ENCODE measurements at places on chromosomes 5 and 9.

DNA sequence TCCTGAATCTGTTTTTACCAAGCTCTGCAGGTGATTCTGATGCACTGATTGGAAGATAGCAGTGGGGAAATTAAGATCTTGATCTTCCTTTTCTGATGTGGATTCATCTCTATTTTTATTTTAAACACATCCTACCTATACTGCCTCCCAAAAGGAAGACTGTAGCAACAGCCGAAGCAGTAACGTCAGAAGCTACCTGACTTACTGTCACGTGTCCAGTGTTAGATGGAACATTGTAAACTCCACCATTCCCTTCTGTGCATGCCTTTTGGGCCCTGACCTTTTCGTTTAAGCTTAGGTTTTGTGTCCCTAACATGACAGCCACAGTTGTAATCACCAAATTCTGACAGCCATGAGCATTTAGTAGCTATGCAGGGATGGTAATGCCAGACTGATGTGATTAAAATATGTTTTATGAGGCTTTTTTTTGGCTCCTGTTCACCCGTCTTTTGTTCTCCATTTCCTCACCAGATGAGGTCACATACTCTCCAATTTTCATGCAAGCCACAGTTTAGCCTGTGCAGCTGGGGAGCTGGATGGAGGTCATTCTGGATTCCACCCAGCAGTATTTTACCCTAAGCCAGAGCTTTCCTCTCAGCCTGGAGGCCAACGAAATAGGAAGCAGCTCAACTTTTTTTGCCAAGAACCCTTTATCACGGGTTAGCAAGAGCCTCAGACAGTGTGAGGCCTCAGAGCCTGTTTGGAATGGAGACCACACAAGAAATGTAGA is 15.6 kb upstream of the FOXD1 start:
- no peak for DNase-seq

- DNase-seq, result no peak
These were observed 223.5 kb downstream of the GRIA1 start for GRCh38 chr5:153713943-153714342.

DNA sequence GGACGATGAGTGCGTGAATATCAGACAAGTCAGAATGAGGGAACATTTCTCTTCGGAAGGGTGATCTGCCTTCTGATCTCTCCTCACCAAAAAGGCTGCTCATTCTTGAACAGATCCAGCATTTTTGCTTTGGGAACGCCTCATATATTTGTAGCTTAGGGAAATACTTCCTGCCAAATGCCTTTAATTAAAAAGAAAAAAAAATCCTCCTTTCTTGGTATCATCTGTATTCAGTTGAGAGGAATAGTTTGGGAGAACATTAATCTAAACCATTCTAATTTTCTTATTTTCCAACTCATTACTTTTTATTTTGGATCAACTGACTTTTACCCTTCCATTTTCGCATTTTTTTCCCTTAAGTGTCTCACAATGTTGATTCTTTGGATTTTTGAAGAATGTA is 163.4 kb downstream of the SNX18 start:
- no peak for DNase-seq

DNA sequence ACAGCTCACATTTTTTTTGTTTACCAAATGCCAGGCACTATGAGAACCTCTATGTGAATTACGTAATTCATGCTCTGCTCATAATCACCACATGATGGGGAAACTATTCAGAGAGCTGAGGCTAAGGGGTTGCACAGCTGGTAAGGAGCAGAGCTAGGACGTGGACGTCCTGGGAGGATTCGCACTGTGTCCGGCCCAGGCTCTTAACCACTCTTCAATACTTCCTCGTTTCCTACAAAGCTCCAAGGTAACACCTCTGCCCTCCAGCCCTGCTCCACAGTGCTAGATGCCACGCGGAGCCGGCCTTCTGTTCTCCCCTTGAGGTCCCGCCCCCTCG is 8.7 kb downstream of the PHF19 start:
- no peak for DNase-seq

- peak; percentile 96 for DNase-seq
These were observed 5.5 kb upstream of the DBN1 start for GRCh38 chr5:177478711-177479646.

- DNase-seq, result no peak
These were observed 8.7 kb downstream of the RANBP6 start for GRCh38 chr9:6006749-6007057.

DNA sequence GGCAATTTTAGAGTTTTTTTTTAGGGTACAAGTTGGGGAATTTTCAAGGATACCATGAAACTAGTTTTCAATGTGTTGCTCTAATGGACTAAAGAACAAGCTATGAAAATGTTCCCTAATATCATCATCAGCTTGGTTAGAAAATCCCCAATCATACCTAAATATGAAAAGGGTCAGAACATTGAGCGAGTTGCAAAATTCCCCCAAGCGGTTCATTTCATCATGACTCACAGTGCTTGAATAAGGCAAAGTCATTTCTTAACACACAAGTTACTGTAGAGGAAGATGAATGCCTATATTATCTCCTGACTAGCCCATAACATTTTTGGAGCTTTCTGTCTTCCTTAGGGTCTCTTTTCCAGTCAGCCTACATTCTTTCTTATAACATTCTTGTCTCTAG is 62.7 kb downstream of the ST8SIA4 start:
- DNase-seq, result peak; percentile 64

GRCh38 chr5:148179234-148179824 is 11.0 kb downstream of the SPINK14 start:
- DNase-seq, result peak; percentile 86

GRCh38 chr5:2751592-2752021 is at the start of gene IRX2:
TSS of gene IRX2 (minus strand) at chr5:2751677. CDS start at chr5:2751413, 264 bp downstream.
- DNase-seq, result peak; percentile 69

DNA sequence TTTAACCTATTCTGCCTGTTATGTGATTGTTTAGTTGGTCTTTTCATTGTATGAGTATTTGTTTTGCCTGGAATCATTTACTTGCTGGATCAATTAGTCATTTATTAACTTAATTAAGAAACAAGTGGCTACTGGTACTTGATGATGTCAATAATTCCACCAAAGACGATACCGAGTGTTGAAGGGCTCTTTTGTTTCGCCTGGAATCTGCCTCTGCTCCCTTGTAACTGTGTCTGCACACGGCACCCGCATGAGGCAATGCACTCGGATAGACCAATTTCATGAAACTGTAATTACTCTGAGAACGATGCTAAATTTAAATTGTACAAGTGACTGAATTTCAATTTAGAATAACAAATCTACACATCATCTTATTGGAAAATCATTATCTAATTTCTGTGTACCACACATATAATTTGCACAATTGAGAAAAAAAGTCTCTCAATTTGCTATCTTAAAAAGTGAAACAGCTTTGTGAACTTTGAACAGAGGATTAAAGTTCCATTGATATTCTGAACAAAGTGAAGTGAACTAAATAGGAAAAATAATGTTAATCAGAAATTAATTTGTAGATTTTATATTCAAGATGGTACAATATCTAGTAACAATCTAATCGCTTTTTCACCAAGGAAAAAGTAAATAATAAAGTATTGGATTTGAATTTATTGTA is 143.2 kb downstream of the CTNND2 start:
- DNase-seq, result no peak

DNA sequence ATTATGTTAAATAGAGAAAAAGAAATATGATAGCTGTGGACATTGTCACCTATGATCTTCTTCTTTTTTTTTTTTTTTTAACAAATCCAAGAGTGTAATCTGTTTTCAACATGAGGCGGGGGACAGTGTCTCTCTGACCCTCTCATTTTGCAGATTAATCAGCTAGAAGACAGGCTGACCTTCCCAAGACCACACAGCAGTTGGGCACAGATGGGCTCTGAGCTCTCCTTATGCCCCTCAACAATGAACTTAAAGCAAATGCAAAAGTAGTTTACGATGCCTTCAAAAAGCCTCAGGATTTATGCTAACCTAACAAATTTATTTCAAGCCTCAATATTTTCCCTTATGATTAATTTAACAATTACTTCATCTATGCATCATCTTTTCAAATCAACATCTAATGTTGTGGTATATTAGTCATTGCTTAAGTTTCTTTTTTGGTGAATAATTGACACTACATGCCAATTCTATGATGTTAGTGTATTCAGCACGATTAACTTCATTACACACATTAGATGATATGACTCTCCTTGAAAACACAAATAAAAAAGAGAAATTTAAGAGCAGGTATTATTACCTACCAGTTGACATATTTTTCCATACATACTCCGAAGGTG is 7.4 kb downstream of the NFIL3 start:
- no peak for DNase-seq

DNA sequence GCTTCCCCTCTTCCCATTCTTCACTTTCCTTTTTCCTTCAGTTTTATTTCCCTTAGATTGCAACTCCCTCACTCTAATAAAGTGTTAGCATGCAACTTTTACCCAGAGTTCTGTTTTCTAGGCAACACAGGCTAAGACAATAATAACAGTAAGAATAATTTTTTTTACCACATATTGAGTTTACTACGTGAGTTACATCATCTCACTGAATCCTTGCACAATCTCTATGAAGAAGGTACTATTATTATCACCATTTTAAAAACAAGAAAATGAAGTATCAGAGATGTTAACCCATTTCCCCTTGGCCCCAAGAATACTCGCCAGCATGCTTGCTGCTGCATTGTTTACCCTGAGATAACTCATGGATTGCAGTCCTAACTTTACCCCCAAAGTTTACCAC is 53.7 kb upstream of the SMIM32 start:
- DNase-seq, result no peak

DNA sequence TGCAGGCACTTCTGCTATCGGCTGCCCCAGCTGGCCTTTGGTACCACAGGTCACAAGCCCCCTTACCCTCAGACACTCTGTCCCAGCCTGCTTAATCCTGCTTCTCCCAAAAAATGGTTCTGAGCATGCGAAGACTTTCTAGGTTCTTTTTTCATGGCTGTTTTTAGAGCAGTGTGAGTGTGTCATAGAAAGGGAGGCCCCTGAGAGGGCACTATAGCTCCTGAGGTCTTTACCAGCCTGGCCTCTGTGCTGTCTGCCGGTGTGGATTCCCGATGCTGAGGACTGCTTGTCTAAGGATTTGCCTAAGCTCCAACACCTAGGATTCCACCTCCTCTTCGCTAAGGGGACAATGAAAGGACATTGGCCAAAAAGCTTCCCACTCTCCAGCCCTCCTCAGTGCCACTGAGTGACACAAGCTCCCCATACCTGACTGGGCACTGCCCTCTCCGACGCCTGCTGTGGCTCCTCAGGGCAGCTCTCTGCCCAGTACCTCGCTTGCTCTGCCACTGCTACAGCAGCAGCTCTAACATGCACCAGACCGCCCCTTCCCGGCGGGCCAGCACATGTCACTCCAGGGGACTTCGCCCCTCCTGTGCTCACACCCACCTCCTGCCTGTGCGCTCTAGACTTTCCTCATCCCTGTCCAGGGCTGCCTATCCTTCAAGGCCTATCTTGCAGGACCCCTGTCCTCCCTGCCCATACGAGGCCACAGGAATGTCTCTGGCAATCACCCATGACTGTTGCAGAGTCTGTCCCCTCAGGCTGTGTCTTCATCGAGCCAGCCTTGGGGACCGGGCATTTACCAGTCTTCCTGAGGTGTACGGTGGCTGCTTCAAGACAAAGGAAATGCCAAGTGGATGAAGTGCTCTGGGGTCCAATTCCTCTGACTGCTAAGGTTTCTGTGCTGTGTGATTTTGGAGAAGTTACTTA is 21.0 kb downstream of the MACROH2A1 start:
- peak; percentile 62 for DNase-seq

DNA sequence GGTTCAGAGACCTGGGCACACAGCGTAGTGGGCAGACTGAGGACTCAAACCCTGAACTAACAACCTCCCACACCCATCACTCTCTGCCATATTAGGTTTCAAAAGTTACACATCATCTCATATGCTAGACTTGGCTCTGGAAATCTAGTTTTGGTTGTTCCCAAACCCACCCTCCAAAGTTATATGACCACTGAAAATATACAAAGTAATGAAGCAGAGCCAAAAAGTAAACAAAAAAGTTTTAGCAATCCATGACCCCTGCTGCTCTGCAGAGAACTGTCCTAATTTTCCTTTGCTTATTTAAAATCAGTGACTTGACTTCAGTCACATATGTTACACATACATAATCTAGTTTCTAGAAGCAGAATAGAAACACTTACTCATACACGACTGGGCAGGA is 155.6 kb upstream of the TAS2R1 start:
- no peak for DNase-seq

- no peak for DNase-seq
These were observed 6.6 kb downstream of the FLT4 start for GRCh38 chr5:180642779-180643178.

DNA sequence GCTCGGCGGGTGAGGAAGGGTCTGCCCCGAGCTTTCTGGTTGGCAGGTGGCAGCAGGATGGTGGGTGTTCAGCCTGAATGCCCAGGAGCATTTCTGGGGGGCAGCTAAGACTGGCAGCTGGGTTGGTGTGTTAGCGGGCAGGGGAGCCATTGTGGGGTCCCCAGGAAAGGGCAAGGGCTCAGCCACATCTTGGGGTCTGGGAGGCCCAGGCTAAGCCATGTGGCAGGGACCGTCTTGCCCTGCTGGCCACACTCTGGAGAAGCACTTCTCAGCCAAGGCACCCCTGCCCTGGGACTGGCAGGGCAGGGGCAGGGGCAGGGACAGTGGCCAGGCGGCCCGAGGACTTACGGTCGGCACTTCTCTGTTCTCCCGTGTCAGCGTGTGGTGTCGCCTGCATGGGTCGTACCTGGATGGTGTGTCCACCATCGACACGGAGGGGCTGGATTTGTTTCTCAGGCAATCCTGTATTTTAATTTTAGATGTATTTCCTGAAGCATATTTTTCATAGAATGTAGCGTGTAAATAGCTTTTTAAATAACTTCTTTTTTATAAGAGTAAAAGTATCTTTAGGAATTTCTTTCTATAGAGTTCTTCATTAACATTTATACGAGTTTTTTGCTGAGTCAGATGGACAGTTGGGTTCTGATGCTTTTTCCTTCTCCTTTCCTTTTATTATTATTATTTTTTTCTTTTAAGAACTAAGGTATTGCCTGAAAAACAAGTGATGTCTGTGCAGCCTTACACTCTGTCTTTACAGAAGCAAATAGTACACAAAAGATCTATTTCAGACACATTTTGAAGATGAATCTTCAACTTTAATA is 102.0 kb downstream of the PHF2 start:
- DNase-seq, result no peak

DNA sequence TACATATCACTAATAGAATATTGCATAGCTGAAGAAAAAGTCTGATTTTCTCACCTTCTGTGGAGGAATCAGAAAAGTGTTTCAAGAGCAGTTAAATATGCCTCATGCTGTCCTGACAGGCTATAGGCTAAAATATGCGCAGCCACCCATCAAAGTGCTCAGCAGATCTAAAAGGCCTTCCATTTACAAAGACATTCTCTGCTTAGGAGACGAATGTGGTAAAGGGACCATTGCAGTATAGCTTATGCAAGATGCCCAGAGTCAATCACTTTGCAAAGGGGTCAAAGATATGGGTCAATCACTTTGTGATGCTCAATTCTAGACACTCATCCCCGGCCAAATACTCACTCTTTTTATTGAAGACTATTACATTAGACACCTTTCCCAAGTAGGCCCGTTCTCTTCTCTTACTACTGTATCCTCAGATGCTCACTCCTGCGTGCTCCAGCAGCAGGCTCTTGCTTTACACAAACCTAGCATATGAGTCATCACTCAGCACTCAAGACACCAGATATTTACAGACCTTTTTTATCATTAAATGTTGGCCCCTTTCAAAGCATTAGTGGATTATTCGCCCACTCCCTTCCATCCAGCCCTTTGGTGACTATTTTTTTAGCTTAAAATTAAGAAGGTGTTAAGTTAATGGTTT is 568.2 kb upstream of the CDH18 start:
- no peak for DNase-seq

GRCh38 chr5:72752909-72753308 is 63.6 kb upstream of the TNPO1 start:
- DNase-seq, result no peak

GRCh38 chr5:171586436-171586835 is 167.0 kb downstream of the FGF18 start:
- DNase-seq, result no peak

All from hematopoietic multipotent progenitor cell treated with erythropoietin and hydrocortisone succinate and interleukin-3 and kit ligand, for 4 days (in vitro differentiated cells).